AG10803 (cell line): ENCODE measurements at places on chromosomes 2 and 18.
A peak's percentile ranks its signal among the peaks of the same experiment; 100 is the strongest.

GRCh38 chr2:83615511-83615910 is 843.6 kb downstream of the SUCLG1 start:
- DNase-seq, result peak; percentile 29

- DNase-seq, result peak; percentile 25
These were observed 49.0 kb downstream of the CDK15 start for GRCh38 chr2:201855356-201855755.

DNA sequence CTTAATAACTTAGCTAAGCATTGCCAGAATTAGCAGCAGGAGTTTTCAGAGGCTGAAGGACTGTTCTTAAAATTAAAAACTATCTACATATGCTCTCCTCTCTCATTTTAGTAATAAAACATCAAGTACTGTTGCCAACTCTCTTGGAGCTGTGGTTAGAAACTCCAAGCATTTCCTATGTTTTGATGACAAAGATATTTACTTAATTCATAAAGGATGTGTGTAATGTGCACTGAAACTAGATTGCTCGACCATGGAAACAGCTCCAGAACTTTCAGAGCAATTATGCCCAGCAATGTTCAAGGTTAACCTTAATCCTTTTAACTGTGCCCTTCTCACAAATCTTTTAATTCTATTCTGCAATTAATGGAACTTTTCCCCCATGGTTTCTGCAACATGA is 8.4 kb downstream of the GRP start:
- peak; percentile 82 for DNase-seq

GRCh38 chr2:121372082-121372481 is 87.1 kb upstream of the TFCP2L1 start:
- no peak for DNase-seq

- peak; percentile 90 for DNase-seq
These were observed 27.5 kb downstream of the STAMBP start for GRCh38 chr2:73856214-73856613.

GRCh38 chr2:16094811-16095210 is 154.5 kb downstream of the MYCN start:
- no peak for DNase-seq

- no peak for DNase-seq
These were observed 10.2 kb upstream of the ZNF407 start for GRCh38 chr18:74587441-74587840.

- DNase-seq, result no peak
These were observed 20.8 kb upstream of the MLPH start for GRCh38 chr2:237466211-237466610.
